ENCODE measurements at places on chromosomes 6 and 20.

GRCh38 chr20:35179292-35180212 lies 7.7 kb downstream of the PROCR start:
- DNase-seq = no peak

DNA sequence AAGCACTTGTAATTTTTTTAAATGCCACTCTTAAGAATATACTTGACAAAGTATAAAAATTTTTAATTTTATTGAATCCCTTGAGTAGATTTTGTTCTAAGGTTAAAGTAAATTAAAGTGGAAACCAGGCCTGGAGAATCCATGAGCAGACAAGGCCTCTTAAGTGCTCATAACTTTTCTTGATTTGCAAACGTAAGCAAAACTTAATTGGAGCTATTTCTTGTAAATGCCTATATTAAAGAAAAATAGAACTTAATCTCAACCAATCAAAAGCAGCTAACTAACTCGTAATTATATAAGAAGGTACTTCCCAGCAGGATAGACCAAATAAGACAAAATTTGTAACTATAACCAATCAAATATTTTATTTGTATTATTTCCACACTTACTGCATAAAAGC lies 12.7 kb upstream of the DEFB129 start:
- DNase-seq = no peak

DNA sequence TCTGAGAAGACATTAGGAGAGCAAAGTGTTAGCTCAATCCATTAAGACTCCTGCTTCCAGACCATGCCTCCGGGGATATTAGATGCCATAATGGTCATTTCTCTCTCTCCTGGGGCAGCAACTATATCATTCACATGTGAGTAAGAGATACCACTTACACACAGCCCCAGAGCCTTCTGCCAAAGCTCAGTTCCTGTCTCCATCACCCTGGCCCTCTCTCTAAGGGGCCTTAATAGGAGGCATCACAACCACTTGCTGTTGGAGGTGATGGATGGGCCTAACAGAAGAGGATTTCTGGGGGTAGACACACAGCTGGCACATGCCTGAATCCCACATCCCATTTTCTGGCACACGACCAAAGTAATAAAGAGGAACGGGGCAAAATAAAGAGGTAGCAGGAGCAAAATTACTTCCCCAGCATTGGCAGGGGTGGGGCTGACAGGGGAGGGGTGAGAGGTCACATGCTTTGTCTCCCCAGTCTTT lies 34.0 kb upstream of the VSTM2L start:
- no peak for DNase-seq

DNA sequence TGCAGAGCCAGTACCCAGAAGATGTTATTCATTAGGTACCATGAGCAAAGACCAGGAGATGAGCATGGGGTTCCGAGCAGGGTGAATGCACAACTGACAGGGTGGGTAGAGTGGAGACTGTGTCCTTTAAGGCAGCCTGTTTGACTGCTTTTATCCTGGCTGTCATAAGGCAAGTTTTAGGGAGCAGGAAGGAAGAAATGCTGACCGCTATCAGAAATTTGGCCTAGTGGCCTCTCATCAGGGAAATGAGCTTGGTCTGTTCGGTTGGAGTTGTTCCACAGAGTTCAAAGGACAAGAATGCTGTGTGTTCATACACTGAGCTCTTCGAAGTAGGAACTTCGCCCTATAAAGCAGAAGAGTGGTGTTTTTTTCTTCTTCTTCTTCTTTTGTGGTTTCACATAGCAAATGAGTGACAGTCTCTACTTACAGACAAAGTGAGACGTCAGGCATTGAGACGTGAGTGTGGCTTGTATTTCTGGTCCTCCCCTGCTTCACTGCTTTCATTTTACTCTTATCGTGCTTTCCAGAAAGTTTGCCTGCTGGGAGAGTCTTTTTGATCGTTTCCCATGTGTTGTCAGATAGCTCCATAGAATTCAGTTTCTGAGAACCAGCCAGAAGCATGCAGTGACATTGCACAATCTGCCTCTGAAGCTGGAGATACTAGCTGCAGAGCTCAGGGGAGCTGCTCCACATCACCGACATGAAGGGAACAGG lies at the start of gene CASS4:
TSS of gene CASS4 (plus strand) at position 502 of the 714 bp plus-strand sequence. CDS start at position 701, 199 bp downstream.
- DNase-seq = no peak

DNA sequence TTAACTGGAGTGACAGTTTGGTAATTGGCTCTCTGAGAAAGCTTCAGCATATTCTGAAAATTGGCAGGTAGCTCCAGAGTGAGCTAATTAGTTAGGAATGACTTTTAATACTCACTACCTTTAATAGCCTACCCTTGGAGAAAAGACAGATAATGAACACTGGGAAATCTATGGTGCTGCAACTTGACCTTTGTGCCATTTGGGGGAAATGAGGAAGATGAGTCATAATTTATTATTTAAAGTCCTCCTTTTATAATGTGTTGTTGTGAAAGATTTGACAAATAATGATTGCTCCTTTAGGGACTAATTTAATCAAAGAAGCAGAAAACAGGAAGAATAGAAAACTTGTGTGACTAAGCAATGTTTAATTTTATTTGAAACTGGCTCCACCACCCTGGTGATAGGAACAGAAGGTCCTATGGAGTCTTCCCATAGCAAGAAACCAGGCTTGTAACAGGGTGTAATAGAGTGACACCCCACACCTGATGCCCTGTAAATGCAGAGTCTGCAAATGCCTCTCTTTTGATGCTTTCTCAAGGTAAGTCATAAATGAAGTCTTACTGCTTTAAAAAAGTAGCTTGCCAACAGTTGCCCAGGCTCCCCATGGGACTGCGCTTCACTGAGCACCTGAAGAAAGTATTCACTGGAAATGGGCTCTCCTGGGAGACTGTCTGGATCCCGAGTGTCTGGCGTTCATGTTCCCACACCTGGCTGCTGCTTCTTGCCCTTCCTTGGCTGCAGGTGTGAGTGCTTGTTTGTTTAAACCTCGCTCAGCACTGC lies 134.4 kb downstream of the LRRC1 start:
- peak; percentile 69 for DNase-seq

GRCh38 chr20:38692436-38693411 lies 31.6 kb upstream of the SLC32A1 start:
- peak; percentile 56 for DNase-seq

All from COLO829 (cell line).